ENCODE measurements at places on chromosomes 2 and 18.

- DNase-seq: no peak
Observed at GRCh38 chr2:238859636-238860347, 11.9 kb downstream of the TWIST2 start.

- no peak for DNase-seq
Observed at GRCh38 chr2:207617011-207617671, 8.1 kb downstream of the METTL21A start.

DNA sequence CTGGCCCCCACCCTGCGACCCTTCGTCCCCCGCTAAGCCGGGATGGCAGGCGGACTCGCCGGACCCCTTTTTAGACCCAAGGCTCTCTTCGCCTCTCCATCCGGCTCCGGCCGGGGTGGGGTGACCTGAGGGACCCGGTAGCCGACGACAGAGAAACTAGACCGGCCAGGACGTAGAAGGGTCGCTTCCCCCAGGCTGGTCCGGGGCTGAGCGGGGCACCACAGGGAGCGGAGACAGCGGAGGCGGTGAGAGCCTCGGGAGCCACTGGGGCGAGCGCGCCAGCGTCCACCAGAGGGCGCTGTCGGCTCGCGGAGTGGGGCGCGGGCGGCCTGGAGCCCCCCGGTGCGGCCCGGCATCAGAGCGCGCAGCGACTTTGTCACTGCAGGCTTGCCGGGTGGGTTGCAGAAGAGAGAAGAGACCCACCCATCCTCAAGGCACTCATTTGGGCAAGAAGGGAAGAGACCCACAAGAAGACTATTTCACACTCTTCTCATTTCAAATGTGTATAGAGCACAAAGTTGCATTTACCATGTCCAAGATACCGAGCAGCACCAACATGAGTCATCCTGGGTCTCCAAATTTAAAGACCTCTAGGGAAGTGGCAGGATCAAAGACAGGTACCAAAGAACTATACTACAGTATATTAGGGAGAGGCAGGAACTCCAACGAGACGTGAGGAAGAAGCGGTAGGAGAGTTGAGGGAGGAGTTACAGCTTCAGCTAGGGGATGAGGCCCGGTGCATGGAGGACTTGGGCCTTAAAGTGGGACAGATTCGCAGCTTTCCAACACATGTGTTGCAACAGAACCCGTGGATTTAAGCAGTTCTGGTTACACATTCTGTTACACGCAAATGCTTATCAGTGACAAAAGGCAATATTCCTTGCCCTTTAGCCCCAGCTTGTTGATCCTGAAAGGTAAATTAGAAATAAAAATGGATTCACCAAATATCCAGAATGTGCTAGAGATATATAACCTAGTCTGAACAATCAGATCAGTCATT lies 7.6 kb upstream of the PRKCE start:
- peak; percentile 66 for DNase-seq

GRCh38 chr18:35577045-35577848 lies 4.3 kb upstream of the GALNT1 start:
- no peak for DNase-seq

- DNase-seq: no peak
Observed at GRCh38 chr2:126855606-126856005, 43.1 kb upstream of the TEX51 start.

GRCh38 chr2:114534116-114535084 lies 92.0 kb downstream of the DPP10 start:
- DNase-seq: no peak

DNA sequence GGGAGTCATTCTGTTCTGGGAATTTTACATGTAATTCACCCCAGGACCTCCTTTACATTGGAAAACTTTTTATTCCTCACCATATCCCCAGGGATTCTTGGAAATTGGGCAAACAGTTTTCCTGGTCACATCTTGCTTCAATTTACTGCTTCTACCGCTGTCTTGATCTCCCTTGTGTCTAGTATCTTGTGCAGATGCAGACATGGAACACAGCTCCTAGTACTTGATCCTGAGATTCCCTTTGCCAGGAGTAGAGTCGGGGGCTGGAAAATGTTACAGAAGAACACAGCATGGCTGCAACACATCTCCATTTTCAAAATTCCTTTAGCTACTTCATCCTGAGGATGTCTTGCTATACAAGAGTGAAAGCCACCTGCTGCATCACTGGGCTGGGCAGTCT lies 472.8 kb downstream of the PLCL1 start:
- no peak for DNase-seq

DNA sequence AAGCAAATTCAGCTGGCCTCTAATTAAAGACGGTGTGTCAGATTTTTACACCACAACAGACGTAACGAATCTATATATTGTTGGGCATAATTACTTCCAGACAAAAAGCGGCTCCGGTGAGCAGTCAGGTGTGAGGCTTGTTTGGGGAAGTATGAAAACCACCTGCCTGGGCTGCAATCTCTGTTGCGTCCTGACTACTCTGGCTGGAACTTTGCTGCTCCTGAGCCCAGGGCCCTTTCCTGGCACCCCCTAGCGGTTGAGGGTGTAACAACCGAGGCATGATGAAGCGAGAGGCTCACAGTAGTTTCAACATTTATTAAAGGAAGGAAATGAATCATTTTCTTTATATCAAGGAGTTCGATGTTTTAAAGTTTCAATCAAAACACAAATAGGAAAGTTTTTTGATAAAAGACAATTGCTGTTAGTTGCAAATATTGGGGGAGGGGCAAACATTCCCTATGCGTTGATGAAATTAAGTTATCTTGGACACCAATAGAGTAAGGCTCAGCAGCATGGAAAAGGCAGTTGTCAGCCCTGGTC lies 10.6 kb upstream of the ITGB6 start:
- DNase-seq: peak; percentile 26

DNA sequence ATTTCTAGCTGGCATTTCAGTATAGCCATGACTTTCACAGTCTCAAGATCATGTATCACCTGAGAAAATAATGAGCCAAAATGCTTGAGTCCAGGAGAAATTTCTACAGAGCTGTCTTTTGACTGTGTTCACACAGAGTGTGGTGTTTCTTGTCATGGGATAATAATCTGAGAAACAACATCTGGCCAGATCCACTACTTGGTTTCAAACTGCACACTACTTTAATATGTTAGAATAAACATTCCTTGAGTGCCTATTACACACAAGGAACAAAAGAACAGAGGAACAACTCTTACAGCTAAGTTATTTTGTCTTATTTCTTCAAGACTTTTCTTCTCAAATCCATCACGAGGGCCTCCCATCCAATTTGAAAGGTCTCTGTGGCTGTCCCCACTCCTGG lies 108.3 kb downstream of the SS18 start:
- no peak for DNase-seq

DNA sequence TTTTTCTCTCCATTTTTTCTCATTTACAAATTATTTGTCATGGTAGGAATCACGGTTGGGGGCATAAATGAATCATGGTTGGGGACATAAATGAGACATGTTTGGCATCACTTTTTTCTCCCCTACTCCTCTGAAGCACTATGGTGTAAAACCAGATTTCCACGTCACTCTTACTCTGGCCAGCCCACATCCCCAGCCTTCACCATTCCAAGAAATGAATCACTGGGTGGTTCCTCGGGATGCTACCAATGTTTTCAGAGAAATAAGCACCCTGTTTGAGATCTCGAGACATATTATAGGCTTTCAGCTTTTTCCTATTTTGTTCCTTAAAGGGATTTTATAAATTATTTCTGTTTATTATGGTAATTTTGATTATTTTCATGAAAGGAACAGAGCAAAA lies 155.0 kb upstream of the SLC8A1 start:
- no peak for DNase-seq

GRCh38 chr18:74230922-74231714 lies 60.6 kb downstream of the CYB5A start:
- no peak for DNase-seq

DNA sequence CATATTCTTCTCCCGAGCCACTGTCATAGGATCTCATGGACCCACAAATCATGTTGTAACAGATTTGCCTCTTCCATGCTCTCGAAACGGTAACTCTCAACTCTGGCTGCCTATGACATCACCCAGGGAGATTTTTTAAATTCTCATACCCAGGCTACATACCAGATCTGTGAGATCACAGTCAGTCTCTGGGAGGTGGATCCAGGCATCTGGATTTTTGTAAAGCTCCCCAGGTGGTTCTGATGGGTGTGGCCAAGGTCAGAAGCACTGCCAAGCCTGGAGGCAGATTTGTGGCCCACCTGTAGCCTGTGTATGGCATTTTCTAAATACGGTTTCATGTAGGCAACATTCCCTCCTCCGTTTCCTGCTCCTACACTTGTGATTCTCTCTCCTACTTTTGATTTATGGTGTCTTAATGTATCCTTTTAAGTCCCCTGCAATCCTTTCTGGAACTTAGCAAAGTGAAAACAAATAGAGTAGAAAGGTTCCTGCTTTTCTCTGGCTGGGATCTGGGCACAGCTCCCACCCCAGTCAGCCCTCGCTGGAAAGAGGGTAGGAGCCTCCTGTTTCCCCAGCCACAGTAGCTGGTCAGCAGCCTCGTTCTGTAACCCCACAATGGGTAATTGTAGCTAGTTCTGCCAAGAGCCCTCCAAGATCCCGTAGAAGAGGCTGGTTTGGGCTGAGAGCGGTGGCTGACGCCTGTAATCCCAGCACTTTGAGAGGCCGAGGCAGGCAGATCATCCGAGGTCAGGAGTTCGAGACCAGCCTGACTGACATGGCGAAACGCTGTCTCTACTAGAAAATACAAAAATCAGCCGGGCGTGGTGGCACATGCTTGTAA lies 96.2 kb downstream of the KLHL29 start:
- no peak for DNase-seq

- no peak for DNase-seq
Observed at GRCh38 chr18:4107049-4107467, 348.0 kb downstream of the DLGAP1 start.

- DNase-seq: no peak
Observed at GRCh38 chr2:191895195-191895594, 48.3 kb upstream of the CAVIN2 start.

DNA sequence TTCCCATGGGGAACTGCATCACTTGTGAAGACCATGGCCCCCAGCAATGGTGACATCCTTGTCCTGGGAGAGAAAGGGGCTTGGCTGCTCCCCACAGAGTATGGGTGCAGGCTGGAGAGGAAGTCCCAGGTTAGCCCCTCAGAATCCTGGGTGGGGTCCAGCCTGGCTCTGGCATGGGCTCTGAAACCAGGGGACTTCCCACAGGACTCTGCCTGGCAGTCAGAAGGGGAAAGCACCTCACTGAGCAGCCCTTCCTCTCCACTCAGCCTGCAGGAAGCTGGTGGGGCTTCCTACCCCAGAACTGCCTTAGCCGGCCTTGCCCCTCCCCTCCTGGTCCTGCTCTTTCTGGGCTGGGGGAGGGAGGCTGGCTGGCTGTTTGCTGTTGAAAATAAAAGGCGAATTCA lies 3.7 kb downstream of the NEURL3 start:
- DNase-seq: no peak

DNA sequence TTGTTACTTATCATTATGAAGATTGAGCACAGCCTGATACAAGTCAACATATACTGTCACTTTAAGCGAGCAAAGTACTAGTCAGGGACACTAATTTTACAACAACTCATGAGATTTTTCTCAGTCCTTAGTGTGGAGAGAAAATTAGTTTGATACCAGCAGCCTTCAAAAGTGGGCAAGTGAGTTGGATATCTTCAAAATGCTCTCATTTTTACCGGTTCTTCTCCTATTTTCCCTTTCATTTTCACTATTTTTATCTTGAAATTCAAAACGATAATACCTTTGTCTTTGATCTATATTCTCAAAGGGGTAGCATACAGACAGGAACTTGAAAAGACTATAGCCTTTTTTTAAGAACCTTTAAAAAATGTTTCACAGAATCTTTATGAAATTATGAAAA lies 52.0 kb upstream of the UBXN4 start:
- DNase-seq: no peak

- DNase-seq: no peak
Observed at GRCh38 chr2:164109006-164109405, 373.2 kb upstream of the FIGN start.

GRCh38 chr2:121469356-121469755 lies 61.3 kb upstream of the RNU4ATAC start:
- DNase-seq: no peak

GRCh38 chr2:236107536-236107935 lies 60.6 kb downstream of the GBX2 start:
- no peak for DNase-seq

DNA sequence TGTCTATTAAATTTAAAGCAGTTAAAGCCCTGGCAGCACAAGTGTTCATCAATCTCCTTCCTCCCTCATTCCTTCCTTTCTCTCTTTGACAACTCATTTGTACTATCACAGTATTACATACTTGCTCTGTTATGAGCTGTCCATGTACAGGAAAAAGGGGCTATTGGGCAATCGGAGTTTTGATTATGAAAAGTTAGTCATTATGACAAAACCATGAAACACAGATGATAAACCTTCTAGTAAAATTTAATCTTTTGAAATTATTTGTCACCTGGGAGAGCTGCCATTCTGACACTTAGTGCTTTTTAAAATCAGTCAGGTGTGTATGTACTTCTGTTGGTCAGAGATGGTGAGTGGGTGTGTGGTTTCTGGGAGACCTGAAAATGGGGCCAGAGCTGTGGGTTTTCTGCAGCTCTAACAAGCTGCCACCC lies 39.4 kb downstream of the MAP4K4 start:
- no peak for DNase-seq

DNA sequence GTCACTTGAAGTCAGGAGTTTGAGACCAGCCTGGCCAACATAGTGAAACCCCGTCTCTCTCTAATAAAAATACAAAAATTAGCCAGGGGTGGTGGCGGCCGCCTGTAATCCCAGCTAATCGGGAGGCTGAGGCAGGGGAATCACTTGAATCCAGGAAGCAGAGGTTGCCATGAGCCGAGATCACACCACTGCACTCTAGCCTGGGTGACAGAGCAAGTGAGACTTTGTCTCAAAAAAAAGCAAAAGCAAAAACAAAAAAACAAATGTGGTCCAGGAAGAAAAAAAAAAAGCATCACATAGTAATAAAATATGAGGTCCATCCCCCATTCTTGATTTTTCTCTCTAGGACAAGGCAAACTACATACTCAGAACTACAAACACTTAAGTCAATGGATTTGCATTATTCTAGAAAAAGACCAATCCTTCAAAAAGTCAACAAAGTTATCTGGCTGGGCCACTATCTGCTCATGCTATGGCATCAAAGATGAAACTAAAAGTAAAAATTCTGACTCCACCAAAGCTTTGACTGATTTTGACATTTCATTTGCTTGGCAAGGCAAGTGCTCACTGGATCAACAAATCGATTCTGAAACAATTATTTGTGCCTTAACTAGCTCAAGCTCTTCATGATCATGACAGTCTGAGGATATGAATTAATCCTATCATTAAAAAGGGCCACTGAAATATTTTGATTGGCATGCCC lies 28.4 kb downstream of the MEX3C start:
- peak; percentile 64 for DNase-seq

GRCh38 chr2:233079953-233080835 lies 20.1 kb downstream of the INPP5D start:
- peak; percentile 59 for DNase-seq

GRCh38 chr2:26463244-26464192 lies 14.4 kb downstream of the OTOF start:
- DNase-seq: no peak

DNA sequence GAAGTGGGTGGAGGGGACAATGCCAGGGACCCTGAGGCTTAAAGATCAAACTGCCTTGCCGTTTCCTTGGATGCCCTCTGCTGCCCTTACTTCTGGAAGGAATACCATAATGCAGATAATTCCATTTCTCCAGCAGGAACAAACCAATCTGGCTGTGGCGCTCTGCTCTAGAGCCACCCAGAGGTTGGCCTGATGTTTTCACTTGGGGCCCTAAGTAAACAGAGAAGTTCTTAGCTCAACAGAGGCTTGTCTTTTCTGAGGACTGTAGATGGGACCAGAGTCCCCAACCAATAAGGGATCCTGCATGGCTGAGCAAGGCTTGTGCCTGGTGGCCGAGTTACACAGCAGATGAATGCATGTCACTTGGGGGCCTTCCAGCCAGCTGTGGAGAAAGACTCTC lies 230.2 kb downstream of the ZBTB7C start:
- DNase-seq: no peak

- no peak for DNase-seq
Observed at GRCh38 chr18:58829263-58829662, 35.4 kb upstream of the ZNF532 start.
